ENCODE measurements at places on chromosomes 12 and 14.

GRCh38 chr14:92844204-92844603, 50.1 kb downstream of the GOLGA5 start:
- peak; percentile 14 for DNase-seq

GRCh38 chr12:503111-503761, 43.5 kb downstream of the B4GALNT3 start:
- DNase-seq = no peak

DNA sequence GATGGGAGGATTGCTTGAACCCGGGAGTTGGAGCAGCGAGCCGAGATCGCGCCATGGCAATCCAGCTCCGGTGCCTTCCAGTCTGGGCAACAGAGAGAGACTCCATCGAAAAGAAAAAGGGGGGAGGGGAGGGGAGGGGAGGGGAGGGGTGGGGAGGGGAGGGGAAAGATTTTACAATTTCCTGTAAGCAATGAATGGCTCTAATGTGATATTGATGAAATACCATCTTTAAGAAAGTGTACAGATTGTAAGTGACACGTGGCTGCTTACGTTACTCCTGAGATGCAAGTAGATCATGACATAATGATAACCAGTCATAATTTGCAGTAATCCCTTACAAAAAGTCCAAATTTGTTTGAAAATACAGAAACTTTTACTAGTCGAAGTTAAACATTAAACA, 1.4 kb downstream of the SLC25A21 start:
- DNase-seq = no peak

- DNase-seq = no peak
These were observed 567.4 kb downstream of the MED13L start for GRCh38 chr12:115710104-115710564.

- no peak for DNase-seq
These were observed 273.1 kb upstream of the RTL1 start for GRCh38 chr14:101176535-101177205.

- no peak for DNase-seq
These were observed 33.2 kb upstream of the LHX5 start for GRCh38 chr12:113504917-113505316.

- no peak for DNase-seq
These were observed 41.5 kb downstream of the BCL11B start for GRCh38 chr14:99230208-99231151.

DNA sequence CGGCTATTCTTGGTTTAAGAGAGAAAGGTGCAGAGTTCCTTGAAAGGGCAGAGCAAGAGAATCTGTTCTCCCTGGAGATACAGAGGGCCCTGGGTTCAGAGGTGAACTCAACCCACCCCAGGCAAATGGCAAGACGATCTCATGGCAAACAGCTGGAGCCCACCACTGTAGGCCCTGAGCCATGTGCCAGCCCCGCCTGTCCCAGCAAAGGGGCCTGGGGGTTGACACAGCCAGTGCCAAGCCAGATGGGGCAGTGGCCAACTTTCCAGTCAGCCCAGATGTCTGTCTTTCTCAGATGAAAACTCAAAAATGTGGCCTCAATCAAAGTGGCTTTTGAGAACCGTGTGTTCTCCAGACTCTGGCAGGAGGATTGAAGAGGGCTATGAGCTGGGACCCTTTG, 51.8 kb downstream of the ISCA2 start:
- no peak for DNase-seq

DNA sequence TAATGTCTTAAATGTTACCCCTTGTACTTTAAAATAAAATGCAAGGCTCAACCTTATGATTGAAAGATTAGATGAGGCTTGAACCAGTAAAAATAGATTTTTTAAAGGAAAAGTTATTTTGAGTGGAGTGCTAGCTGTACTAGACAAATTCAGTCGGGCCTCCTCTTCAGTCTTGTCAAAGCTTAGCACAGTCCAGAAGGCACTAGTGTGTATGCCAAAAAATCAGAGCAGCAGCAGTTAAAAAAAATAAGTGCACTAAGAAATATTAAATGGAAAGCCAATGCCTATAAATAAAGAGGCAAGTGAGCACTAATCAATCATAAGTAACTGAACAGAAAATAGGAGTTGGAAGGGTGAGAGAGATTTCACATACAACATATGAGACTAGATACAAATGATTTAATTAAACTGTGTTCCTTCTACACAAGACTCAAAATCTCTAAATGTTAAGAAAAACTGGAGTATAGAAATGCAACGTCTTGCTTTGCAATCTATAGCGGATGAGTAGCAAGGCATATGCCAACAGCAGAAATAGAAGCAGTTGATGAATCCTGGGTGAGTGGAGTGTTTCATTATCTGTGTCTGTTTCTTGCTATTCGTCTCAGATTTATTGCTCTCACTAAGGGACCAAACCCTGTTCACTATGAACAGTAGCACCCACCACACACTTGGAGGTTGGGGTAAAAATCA, 172.1 kb downstream of the ETNK1 start:
- no peak for DNase-seq

- no peak for DNase-seq
These were observed 787 bp downstream of the HECTD4 start for GRCh38 chr12:112381406-112381882.

DNA sequence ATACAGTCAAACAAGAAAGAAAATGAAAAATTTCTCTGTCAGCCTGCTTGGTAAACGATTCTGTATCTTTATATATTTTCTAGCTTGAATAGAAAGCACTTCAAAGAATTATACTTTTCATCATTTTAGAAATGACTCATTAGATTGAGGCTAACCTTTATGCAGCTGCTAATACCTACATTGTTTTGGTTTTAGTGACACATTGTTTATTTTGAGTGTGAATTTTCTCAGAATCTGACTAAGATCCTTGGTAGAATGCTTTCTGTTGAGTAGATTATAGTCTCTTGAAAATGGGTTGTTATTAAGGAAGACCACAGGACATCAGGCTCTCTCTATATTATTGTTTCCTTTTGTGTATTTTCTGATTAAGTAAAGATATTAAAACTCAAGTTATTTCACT, at the start of gene PMCH:
Gene PMCH (minus strand): TSS at position 45 of the 400 bp plus-strand sequence. CDS start 63 bp downstream, outside the sequence.
- DNase-seq = no peak

DNA sequence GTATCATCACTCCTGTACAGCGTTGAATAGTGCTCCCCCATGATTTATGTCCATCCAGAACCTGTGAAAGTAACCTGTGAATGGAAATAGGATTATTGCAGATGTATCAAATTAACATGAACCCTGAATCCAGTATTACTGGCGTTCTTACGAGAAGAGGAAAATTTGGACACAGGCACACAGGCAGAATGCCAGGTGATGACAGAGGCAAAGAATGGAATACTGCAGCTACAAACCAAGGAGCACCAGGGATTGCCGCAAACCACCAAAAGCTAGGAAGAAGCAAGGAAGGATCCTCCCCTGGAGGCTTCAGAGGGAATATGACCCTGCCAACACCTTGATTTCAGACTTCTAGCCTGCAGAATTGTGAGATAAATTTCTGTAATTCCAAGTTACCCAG, 113.5 kb upstream of the EGLN3 start:
- no peak for DNase-seq

GRCh38 chr14:75372260-75372659, 55.6 kb upstream of the JDP2 start:
- no peak for DNase-seq
